Mononuclear cell (primary cell): ENCODE measurements at places on chromosomes 3 and 15. TPM values are rescaled to one million over a fixed set of nuclear protein-coding genes. Genes with fewer than 3 reads are reported as not detected.

The SMCO1 gene
- total RNA-seq: not detected

The SCN5A gene
- total RNA-seq: not detected

The CPA3 gene
- 1.2 TPM for total RNA-seq

The CCDC9B gene
- 0.63 TPM for total RNA-seq

The TMC3 gene
- total RNA-seq: not detected

The LRRC28 gene
- 13.3 TPM for total RNA-seq

The ANKRD63 gene
- total RNA-seq: not detected

The CYP19A1 gene
- total RNA-seq: 0.31 TPM

The ASB14 gene
- 0.10 TPM for total RNA-seq

The GOLGA6D gene
- not detected for total RNA-seq

The LYZL4 gene
- total RNA-seq: not detected
